Panc1 (cell line): ENCODE measurements at places on chromosomes 16 and 17. TPM values are rescaled to one million over a fixed set of nuclear protein-coding genes. Genes with fewer than 3 reads are reported as not detected.

Gene TBC1D3E
- total RNA-seq: not detected

DNA sequence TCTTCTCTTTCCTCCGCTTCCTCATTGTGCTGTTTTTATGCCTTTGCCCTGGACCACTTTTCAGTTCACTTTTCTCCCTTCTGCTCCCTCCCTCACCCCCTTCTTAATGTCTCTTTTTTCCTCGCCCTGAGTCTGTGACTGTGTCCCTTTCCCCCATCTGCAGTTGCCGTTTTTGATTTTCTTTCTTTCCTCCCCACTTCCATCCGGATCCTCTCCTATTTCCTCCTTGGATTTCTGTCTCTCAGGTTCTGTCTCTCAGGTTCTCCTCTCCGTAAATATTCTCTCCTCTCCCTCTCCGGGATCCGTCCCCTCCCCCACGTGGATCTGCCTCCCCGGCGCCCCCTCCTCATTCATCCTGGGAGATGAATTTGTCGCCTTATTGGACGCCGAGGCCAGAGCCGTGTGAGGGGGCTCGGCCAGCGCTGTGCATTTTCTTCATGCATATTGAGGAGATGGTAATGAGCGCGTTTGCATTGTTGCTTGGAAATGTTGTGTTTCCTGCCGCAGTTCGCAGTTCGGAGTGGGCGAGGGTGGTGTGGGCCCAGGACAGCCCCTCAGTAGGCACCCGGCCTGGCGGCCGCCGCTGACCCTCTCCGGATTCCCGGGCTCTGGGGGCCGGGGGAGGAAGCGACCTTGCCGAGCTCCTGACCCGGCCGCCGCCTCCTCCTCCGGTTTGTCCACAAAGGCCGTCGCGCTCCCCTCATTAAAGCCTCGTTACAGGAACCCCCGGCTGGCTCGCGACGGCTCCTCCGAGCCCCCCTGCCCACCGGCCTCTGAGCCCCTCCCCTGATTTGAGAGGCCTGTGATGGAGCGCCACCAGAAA, 4.5 kb upstream of the IRX3 start:
- no peak for DNase-seq

GRCh38 chr16:2343211-2343610, 2.7 kb upstream of the ABCA3 start:
- DNase-seq: no peak

- no peak for DNase-seq
These were observed 10.2 kb upstream of the MRC2 start for GRCh38 chr17:62616993-62617893.

DNA sequence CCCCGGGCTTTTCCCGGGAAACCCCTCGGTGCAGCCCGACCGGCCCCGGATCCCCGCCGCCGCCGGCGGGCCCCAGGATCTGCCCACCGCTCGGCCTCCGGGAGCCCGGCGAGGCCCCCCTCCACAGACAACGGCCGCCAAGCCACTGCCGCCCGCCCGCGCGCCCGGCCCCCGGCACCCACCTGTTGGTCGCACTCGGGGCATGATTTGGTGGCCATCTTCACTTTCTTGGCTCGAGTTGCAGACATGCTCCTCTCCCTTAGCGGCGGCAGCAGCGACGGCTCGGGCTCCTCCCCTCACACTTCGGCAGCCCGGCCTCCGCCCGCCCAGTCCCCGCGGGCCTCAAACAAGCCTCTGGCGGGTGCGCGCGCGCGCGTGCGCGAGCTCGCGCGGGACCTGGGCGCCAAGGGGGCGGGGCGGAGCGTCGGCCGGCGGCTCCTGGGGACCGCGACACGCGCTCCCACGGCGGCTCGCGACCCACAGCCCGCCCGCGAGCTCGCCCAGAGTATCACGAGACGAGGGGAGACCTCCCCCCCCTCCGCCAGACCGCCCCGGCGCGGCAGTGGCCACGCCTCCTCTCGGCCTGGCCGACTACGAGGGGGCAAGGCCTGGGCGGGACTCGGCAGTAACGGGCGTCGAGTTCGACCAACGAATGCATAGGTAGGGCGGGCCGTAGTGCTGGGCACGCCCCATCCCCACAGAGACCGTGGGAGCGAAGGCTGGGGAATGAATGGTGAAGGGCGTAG, at the start of gene C16orf87:
C16orf87 (minus strand) TSS at position 279 of the 746 bp plus-strand sequence; CDS start at position 248, 31 bp downstream.
- no peak for DNase-seq

DNA sequence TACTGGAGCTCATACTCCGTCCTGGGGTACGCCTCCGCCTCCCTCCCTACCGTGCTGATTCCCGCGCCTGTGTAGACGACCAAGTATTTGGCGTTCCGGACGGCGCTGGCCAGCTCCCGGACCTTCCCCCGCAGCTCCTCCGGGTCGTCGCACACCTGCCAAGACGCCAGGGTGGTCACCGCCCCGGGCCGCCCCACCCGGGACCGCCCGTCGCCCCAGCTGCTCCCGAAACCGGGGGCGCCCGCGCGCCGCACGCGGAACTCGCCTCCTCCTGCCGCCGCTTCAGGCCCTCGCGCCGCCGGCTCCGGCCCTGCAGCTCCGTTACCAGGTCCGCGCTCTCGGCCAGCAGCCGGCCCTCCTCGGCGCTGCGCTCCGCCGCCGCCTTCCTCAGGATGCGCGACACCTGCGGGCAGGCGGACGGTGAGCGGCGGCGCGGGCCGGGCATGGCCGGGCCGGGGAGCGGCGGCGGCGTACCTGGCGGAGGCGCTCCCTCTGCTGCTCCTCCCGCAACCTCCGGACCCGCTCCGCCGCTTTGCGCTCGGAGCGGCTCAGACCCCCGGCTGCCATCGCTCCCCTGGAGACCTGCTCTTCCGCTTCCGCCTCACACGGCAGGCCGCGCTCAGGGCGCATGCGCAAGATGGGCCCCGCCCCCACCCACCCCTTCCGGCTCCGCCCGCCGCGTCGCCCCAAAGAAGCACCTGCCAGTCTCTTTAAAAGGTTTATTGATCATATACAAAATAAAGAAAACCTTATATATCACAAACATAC, at the start of gene SIRT7:
SIRT7 (minus strand) TSS at position 612 of the 768 bp plus-strand sequence; CDS start at position 567, 45 bp downstream.
- DNase-seq: no peak

DNA sequence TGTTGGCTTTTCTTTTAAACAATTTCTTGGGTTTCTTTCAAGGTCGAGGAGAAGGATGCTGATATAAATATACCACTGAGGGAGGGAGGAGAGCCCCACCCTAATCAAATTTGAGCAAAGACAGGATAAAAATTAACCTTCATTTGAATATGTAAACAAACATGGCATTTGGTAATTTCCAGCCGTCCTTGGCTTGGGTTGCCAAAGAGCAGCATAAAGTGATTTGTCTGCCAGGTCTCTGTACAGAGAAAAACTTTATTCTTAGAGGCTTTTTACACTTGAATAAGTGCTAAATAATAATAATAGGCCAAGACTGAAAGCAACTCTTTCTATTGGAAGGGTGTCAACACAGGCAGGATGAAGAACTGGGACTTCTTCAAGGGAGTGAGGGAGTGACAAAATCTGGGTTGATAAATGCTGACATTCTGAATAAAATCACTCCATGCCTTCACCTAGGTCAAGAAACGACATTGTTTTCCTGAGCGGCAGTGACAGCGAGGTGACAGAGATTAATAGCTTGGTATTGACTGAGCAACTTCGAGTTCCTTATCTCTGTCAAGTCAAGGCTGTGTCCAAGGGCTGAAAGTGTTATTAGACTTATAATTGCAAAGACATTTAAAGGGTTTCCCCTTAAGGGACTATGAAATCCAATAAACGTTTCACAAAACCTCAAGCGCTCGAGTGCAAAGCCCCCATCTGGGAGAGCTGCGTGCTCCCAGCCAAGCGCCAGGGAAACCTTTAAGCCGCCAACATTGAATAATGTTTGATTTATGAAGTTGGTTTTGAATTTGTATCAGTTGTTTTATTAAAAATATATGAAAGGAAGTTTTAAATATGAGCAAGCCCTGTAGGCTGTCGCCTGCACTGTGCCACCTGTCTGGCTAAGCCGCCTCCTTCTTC, 269.5 kb upstream of the N4BP1 start:
- no peak for DNase-seq
